SW480 (cell line): ENCODE measurements at places on chromosomes 3 and 15.

GRCh38 chr3:169256796-169257522 is 406.6 kb downstream of the MECOM start:
- DNase-seq = no peak

DNA sequence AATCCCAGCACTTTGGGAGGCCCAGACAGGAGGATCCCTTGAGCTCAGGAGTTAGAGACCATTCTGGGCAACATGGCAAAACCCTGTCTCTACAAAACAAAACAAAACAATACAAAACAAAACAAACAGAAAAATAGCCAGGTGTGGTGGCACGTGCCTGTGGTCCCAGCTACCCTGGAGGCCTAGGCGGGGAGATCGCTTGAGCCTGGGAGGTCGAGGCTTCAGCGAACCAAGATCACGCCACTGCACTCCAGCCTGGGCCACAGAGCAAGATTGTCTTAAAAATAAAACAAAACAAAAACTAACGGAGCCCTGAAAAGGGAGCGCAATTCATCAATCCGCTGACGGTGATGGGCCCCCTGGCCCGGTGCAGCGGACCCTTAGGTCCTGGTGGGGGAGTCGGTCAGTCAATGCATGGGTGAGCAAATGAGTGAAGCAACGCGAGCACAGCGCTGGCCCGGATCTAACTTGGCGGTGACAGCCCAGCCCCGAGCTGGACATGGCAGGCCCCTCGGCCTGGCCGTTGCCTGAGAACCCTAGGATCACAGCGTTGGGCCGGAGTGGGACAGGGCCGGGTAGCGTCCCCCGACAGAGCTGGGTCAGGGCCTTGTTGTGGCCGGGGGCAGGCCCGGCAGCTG is 52.4 kb upstream of the BLM start:
- DNase-seq = no peak

GRCh38 chr3:112407888-112408702 is 75.1 kb downstream of the CD200 start:
- no peak for DNase-seq

- DNase-seq = no peak
These were observed 232.3 kb upstream of the STAC start for GRCh38 chr3:36147934-36148558.

DNA sequence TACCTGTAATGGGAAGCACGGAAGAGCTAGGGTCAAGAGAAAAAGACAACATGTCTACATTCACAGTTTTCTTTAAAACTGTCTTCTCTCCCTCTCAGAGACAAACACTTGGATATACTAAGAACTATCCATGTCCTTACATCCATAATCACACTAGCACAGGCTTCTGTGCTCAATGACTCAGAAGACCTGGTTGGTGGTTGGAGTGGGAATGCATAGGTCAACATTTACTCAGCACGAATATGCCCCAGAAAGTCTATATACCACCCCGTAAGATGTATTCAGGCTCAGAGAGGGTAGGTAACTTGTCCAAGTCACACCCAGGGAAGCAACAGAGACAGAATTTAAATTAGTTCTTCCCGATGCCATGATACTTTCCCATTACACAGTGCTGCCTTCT is 891.1 kb downstream of the TUSC7 start:
- no peak for DNase-seq
